ENCODE measurements at places on chromosomes 6 and 20.
A peak's percentile ranks its signal among the peaks of the same experiment; 100 is the strongest.

DNA sequence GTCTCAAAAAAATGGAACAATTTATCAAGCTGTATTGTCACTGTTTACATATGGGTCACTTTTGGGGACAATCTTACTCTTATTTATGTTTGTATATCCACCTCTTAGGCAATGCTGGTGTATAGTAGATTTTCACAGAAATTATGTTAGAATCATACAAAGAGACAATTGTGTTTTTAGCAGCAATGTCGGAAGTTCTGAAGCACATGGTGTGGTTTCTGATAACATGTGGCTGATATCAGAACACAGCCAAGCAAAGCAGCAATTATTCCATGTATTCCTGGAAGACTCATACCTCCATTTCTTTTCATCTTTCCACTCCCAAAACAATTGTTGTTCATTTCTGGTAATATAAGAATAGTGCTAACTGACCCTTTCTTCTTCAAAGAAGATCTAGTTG lies 17.5 kb upstream of the LOC128125822 start:
- DNase-seq = no peak

- no peak for DNase-seq
Observed at GRCh38 chr20:61565791-61566190, 313.7 kb downstream of the CDH4 start.

DNA sequence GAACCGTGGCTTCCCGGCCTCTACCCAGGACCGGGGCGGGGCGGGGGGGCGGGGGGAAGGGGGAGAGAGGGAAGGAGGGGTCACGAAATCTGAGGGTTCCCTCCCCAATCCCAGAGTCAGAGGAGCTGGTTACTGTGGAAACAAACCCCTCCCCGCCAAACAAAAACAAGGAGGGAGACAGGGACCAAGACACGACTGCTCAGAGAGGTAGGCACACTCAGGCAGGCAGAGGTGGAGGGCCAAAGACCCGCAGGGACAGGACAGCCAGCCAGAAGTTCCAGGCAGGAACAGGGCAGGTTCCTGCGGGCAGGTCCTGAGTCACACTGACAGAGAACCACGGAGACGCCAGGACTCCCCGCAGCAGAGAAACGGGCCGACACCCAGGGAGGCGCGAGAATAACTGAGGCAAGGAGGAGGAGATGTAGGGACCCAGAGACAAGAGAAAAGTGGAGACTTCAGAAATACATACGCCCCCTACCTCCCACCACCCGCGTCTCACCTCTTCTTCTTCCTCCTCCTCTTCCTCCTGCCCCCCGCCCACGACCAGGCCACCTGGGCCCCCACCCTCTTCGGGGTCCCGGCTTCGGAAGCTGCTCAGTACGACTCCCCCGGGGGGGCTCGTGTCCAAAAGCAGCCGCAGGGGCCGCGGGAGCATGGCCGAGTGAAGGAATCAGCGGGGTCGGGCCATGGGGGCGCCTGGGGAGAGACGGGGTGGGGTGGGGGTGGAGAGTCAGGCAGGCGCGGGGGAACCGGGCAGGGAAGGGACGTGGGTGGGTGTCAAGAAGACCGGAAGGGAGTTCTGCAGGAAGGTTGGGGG lies 578 bp downstream of the RGL2 start:
- DNase-seq = peak; percentile 23

- peak; percentile 43 for DNase-seq
Observed at GRCh38 chr6:136989571-136990241, 55.1 kb downstream of the IL20RA start.

- DNase-seq = no peak
Observed at GRCh38 chr6:13914351-13914750, 10.4 kb upstream of the RNF182 start.

- DNase-seq = no peak
Observed at GRCh38 chr20:20393207-20394120, 25.6 kb downstream of the INSM1 start.

DNA sequence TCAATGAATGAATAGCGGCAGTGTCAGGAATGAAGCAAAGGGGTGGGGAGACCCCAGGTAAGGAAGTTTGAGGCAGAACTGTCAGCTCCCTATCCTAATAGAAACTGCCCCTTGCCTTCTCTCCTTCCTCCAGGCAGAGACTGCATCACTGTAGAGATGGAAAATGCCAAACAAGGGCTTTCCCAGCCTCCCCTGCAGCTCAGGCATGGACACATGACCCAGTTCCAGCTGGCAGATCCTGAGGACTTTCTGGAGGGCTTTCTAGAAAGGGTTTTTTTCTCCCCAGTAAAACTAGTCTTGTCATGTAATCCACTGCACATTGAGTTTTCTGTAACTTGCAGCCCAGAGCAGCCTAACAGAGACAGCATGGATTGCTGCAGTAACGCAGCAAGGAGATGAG lies 17.9 kb upstream of the PNPLA1 start:
- no peak for DNase-seq

DNA sequence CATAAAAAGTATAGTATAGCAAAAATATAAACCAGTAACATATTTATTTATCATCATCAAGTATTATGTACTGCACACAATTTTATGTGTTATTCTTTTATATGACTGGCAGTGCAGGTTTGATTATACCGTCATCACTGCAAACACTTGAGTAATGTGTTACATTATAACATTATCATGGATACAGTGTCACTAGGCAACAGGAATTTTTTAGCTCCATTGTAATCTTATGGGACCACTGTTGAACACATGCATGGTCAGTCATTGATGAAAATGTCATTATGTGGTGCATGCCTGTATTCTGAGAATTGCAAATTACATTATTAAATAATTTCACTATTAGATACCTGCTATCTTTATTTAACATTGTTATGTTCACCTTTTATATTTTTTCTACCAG lies 29.1 kb upstream of the OR2J2 start:
- no peak for DNase-seq

GRCh38 chr20:53413186-53413631 lies 180.4 kb downstream of the ZNF217 start:
- no peak for DNase-seq

DNA sequence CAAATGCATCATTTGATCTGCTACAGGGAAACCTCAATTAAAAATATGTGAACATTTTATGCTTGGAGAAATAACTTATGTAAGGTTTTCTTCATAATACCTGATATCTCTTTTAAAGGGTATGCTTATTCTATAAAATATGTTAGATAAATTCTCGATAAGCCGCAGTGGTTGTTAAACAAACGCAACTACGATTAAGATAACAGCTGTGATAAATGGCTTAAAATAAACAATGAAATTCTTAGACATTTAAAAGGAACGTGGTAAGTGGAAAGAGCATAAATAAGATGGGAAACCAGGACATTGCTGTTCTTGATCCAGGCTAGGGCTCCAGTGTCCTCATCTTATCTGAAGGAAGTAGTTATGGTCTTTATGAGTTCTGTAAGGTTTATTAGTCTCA lies 415.9 kb downstream of the CD83 start:
- no peak for DNase-seq
